ENCODE measurements at places on chromosomes 12 and 14.

DNA sequence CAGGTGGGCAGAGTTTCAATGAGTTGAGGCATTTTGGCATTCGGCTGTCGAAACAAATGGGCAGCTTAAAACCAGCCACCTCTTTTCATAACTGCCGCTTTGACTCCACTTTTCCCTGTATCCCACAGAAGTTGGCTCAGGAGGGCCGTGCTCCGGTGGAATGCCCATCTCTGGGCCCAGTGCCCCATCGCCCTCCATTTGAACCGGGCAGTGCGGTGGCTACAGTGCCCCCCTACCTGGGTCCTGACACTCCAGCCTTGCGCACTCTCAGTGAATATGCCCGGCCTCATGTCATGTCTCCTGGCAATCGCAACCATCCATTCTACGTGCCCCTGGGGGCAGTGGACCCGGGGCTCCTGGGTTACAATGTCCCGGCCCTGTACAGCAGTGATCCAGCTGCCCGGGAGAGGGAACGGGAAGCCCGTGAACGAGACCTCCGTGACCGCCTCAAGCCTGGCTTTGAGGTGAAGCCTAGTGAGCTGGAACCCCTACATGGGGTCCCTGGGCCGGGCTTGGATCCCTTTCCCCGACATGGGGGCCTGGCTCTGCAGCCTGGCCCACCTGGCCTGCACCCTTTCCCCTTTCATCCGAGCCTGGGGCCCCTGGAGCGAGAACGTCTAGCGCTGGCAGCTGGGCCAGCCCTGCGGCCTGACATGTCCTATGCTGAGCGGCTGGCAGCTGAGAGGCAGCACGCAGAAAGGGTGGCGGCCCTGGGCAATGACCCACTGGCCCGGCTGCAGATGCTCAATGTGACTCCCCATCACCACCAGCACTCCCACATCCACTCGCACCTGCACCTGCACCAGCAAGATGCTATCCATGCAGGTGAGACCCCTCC is 5.0 kb upstream of the RNU7-1 start:
- DNase-seq: no peak

GRCh38 chr12:71626768-71627167 is 36.9 kb downstream of the ZFC3H1 start:
- DNase-seq: no peak

DNA sequence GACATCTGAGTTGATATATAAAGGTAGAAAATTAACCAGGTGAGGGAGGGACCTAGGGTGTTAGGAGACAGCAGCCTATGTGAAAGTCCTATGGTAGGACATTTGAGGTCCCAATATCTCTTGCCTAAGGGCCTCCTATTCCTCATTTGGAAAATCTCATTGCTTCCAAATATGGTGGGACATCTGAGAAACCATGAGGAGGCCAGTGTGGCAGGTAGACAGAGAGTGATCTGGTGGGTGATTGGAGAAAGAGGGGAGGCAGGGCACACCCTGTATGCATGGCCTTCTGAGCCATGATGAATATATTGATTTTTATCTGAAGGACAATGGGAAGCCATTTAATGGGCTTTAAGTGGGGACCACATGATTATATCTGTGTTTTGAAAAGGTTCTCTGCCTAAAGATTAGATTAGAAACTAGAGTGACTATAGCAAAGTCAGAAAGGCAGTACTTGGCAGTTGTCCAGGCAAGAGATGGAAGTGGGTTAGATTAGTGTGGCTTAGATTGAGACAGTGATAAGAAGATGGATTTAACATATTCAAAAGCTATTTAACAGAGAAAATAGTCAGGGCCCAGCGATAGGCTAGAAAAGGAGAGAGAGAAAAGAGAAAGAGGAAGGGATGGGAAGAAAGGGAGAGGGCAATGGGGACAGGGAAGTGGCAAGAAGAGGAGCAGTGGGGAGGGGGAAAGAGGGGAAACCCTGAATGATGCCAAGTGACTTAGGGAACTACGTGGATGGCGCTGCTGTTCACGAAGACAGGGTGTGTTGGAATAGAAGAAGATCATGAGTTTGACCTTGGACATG is 237.2 kb upstream of the SRRM4 start:
- no peak for DNase-seq

DNA sequence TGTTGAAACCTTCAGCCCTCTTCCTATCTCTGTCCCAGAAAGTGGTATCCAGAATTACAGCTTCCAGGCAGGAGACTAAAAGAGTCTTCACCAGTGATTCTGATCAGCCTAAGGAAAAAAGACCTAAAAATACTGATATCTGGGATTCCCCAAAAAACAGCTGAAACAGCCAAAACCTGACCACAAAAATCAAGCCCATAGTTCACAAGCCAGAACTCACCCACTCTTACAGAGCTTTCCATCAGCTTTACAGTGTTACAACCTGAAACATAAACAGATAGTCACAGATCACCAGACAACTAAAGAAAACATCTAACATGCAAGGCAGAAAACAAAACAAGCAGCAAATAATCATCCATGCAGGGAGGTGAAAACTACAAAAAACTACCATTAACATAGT is 26.0 kb upstream of the TSPAN8 start:
- DNase-seq: no peak

DNA sequence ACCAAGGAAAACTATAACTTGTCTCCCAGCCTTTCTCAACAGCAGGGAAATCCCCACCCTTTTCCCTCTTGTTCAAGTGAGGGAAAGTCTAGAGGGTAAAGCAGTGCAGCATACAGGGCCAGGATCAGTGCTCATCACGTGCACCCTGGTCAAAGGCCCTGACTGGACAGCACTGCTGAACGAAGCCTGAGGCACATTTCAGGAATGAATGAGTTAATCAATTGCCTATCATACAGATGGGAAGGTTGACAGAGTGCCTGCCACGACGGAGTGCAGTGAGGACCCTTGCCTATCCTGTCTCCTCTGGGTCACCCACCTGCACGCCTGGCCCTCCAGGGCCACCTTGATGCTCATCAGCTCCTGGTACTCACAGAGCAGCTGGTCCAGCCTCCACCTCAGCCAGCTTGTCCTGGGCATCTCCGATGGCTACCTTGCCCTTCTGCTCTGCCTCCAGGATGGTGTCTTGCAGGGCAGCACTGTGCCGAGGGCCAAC is 11.7 kb upstream of the KRT73 start:
- DNase-seq: no peak

DNA sequence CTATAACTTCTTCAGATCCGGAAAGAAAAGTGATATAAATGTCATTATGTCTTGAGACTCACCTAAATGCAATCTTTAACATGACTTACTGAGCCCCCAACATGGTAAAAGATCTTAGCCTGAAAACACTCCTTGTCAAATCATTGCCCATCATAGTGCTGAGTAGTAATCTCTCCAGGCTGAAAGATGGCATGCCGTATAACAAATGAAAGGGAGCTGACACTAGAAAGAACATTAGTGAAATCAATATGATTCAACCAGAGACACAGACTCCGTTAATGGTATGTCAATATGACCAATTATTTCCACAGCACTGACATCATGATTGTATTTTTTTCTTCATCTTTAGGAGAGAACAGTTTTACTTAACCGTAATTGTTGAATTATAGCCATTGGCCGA is 54.4 kb downstream of the BICD1 start:
- DNase-seq: no peak

DNA sequence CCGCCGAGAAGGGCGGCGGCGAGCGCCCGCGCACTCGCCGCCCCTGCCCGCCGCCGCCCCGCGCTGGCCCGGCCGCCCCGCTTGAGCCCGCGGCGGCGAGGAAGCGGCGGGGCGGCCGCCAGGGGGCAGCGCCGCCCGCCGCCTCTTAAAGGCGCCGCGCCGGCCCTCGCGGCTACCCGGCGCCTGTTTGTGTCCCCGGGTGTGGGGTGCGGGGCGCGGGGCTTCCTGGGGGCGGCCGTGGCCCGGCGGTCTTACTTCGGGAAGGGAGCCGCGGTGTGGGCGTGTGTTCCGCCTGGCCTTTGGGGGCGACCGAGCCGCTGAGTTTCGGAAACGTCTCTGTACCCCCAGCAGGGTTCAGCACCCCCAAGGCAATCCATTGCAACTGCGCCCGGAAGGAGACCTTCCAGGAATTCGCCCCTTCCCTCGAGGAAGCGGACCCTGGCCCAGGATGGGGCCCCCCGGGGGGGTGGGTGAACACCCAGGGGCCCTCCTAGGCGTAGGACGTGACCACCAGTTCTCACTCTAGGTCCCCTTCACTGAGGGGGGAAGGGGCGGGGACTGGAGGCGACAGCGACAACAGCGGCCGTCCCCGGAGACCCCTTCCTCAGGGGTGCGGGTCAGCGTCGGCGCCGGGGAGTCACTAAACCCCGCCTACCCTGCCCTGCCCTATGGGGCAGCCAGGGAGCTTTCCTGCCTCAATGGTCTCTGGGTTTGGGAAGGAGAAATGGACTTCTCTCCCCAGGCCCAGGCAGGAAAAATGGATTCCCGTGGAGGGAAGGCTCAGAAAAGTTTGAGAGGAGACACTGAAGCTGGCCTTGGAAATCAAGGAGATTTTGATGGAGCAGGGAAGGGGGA is at the start of gene ITPK1:
TSS of gene ITPK1 (minus strand) at position 105 of the 855 bp plus-strand sequence. CDS start 762 bp downstream, outside the sequence.
- DNase-seq: peak; percentile 9

- DNase-seq: no peak
These were observed 18.1 kb upstream of the NEK9 start for GRCh38 chr14:75144944-75145343.

DNA sequence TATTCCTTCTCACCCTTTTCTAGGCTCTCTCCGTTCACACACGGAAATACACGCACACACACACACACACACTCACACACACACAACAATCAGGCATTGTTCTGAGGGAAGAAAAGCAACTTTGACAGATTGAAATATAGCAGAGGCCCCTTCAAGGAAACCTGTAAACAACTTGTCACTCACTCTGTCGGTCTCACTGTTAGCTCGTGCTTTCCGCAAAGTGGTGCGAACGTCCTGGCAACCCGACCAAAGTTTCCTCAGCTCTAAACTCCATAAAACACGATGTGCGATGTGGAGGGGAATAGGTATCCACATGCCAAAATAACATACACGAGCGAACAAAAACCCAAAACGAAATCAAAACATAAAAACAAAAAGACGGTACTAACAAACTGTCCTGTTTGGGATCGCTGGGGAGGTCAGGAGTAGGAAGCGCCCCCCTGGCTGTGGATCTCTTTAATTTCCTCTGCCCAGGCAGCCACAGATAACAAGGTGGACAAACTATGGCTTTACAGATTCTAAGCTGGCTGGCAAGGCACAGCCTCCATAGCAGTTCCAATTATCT is 822 bp upstream of the SOX5 start:
- DNase-seq: no peak

- DNase-seq: no peak
These were observed 111.3 kb downstream of the AEBP2 start for GRCh38 chr12:19550626-19551025.

GRCh38 chr14:28870033-28870564 is 103.5 kb downstream of the FOXG1 start:
- no peak for DNase-seq

GRCh38 chr12:25852792-25853191 is 105.7 kb upstream of the RASSF8 start:
- DNase-seq: no peak

- DNase-seq: peak; percentile 67
These were observed 1.0 kb upstream of the DDX23 start for GRCh38 chr12:48852734-48853688.

GRCh38 chr14:63299351-63300110 is 19.2 kb downstream of the GPHB5 start:
- no peak for DNase-seq

DNA sequence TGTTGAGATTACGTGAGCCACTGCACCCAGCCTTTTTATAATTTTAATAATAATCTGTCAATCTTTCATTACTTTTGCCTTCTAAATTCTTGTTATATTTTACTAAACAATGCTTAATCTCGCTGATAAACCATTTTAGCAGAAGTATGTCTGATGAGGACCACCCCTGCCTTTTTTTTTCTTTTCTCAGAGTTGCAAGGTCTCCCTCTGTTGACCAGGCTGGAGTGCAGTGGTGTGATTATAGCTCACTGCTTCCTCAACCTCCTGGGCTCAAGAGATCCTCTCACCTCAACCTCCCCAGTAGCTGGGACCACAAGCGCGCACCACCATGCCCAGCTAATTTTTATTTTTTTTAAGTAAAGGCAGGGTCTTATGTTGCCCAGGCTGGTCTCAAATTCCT is 118.6 kb upstream of the DNM1L start:
- no peak for DNase-seq

All from NCI-H1092 (cell line).